Vagina (tissue), 2 donors: ENCODE measurements at places on chromosomes 16 and 17.

DNA sequence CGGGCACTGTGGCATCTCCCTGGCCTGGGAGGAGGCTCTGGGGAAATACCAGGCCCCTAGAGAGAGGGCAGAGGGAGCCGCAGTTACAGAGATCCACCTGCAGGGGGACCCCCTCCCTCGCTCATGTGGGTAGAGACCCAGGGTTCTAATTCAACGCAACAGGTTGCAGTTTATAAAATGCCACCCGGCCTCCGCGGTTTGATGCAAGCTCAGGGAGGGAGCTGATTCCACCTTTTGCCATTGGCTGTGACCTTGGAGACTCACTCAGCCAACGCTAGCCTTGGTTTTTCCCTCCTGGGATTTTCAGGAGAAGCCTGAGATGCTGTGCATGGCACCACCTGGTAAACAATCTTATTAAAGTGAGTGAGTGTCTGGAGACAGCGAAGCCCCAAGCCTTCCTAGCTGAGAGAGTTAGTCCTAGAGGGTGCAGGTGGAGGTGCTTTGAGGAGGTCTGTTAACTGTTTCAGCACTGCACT, 12.1 kb downstream of the TTLL6 start:
- no peak for DNase-seq

GRCh38 chr17:61328351-61328750, 71.3 kb upstream of the TBX2 start:
- DNase-seq = no peak

DNA sequence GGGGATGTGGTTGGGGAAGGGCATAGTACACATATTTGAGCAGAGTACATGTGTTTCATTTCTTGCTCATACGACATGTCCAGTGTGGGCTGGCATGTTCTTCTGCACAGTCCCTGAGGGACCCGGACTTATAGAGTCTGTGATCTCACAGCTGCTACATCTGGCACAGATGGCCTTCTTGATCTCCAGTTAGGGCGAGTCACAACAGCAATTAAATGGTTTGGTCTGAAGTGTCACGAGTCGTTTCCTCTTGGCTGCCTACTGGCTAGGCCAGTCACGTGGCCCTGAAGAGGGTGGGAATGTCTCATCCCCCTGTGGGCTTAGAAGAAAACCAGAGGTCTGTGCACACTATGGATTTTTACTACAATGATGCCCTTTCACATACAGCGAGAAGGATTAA, 443.6 kb downstream of the WWOX start:
- DNase-seq = no peak

- DNase-seq = no peak
Observed at GRCh38 chr16:19116711-19117449, 3.1 kb downstream of the ITPRIPL2 start.

- DNase-seq = no peak
Observed at GRCh38 chr17:32348483-32348800, 1.5 kb upstream of the ZNF207 start.

- no peak for DNase-seq
Observed at GRCh38 chr17:39596543-39597267, 11.0 kb downstream of the NEUROD2 start.

DNA sequence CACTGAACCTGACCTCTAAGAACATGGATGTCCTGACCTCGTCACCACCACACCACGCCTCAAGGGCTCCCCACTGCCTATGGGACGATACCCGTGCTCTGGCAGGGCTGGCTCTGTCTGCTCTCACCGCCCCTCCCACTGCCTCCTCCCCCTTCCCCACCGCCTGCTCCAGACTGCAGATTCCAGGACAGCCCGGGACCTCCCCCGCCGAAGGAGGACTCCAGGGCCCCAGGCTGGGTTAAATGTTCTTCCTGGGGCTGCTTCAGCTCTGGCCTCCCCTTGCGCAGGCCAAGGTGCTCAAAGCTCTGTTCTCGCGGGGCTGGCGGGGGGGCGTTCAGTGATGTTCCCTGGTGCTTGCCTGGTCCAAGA, 3.1 kb downstream of the NPW start:
- no peak for DNase-seq

DNA sequence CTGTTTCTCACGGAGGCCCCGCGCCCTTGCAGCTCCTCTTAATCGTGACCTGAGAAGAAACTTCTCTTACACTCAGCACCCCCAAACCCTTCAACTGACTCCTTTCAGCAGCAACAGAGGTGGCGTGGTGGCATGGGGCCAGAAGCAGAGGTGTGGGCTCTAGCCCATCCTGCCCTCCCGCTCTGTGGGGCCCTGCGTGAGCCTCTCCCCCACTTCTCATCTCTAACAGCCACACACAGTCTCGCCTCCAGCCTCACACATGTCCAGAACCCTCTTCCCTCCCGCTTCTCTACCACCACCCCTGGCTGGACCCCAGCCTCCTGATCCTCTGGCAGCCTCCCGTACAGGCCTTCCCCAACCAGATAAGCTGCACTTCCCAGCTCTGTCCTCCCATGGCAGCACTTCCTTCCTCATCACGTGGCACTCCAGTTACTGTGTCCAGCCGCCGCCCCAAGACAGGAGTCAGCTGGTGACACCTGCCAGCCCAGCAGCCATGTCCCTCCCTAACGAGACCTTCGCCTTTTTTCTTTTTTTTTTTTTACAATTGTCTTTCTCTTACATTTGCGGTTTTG, 30.5 kb downstream of the NSMCE1 start:
- no peak for DNase-seq

GRCh38 chr16:79560318-79560717, 40.2 kb downstream of the MAF start:
- DNase-seq = no peak
